ENCODE measurements at places on chromosomes 1 and 21. TPM values are rescaled to one million over a fixed set of nuclear protein-coding genes. Genes with fewer than 3 reads are reported as not detected.

GRCh38 chr1:63621075-63621474, 27.9 kb downstream of the PGM1 start:
- H3K4me3 ChIP-seq: no peak overlapping the region
- no peak for DNase-seq
- H3K4me1 ChIP-seq: peaks cover 27% of the 10 kb centered on the region
- no peaks in the 10 kb centered on the region for H3K27me3 ChIP-seq

- H3K36me3 ChIP-seq: no peaks in the 10 kb centered on the region
- H3K27me3 ChIP-seq: no peaks in the 10 kb centered on the region
- peak; percentile 45 for DNase-seq
These were observed 64.0 kb upstream of the ASB17 start for GRCh38 chr1:75996196-75996595.

The HOOK1 gene
- total RNA-seq: 23.3 TPM

The AKR1A1 gene
- 108 TPM for total RNA-seq
